Stimulated activated CD4-positive, alpha-beta T cell treated with anti-CD3 and anti-CD28 coated beads, Interleukin-15, amount 100 ng/mL, for 24 hours (primary cell): ENCODE measurements at places on chromosomes 12 and 14.

GRCh38 chr14:57865403-57866198 lies at the start of gene SLC35F4:
Gene SLC35F4 (minus strand): TSS chr14:57866092.
- DNase-seq: peak; percentile 7

DNA sequence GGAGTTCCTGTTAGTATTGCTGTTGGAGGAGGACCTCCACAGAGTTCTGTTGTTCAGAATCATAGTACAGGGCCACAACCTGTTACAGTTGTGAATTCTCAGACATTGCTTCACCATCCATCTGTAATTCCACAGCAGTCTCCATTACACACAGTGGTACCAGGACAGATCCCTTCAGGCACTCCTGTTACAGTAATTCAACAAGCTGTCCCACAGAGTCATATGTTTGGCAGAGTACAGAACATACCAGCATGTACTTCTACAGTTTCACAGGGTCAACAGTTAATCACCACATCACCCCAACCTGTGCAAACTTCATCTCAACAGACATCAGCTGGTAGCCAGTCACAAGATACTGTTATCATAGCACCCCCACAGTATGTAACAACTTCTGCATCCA lies 120.8 kb downstream of the ARID2 start:
- DNase-seq: no peak

DNA sequence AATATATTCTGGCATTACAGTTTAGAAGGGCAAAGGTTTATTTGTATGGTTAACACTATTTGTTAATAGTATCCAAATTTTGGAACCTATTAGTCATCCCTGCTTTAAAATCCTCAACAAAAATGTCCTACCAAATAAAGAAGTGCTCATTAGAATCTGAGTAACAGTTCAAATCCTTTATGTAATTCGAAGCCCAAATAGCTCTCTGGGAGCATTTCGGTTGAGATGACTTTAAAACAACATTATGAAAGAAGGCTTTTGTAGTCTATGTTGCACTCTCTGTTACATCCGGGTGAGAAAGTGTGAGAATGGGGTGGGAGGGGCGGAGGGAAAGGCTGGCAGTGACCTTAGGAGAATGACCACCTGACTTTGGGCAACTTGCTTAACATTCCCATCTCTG lies 59.7 kb downstream of the SLC38A1 start:
- DNase-seq: no peak

DNA sequence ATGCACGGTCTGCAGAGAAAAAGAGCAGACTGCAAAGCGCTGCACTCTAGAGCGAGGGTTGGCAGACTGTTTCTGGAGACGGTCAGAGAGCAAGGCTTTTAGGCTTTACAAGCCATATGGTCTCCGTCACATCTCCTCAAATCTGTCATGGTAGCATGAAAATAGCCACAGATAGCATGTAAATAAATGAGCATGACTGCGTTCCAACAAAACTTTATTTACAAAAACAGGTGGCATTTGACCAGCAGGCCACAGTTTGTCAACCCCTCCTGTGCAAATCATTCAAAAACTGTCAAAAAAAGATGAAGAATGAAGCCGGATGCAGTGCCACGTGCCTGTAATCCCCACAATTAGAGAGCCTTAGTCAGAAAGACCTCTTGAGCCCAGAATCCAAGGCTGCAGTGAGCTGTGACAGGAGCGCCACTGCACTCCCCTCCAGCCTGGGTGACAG lies 18.9 kb downstream of the SYNE3 start:
- no peak for DNase-seq

- no peak for DNase-seq
Measured at GRCh38 chr14:69860221-69860620, 19.0 kb upstream of the SMOC1 start.

GRCh38 chr14:103078420-103078749 lies 5.6 kb upstream of the LBHD2 start:
- peak; percentile 83 for DNase-seq

GRCh38 chr12:89665556-89665955 lies 43.1 kb downstream of the ATP2B1 start:
- no peak for DNase-seq

DNA sequence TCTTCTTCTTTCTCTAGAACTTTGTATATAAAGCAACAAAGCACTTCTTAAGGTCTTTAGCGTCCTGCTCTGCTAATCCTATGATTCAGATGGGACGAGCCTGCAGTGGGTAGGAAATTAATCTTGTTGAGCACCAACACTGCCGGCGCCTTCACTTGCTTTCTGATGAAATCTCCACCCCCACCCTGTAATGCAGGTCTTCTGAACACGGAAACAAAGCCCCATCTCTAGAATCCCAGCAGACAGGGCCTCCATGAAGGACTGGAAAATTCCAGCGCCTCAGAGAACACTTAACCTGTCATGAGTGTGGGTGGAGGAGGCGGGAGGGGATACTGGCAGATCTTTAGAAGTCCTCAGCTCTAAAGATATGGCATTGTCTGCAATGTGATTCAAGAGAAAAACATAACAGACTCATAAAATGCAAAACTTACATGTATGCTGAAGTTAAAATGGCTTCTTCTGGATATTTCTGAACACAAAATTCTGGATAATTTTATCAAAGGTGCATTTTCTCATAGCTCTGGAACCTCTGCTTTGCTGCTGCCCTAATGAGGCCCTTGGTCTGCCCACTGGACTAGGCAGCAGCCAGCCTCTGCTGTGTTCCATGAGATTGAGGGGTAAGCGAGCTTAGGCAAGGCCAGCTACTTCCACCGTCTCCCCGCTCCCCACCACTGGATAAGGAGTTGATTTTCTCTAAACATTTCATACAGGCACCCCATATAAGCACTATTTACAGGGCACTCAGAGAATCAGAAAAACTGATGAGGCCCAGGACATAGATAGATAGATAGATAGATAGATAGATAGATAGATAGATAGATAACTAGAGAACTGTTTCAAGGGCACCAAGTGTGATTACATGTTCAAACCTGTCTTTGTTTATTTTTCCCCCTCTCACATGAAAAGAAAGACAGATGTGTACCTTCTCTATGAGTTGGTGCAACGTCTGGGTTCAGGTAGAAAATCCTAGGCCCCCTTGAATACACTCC lies 43.1 kb downstream of the ZFP36L1 start:
- no peak for DNase-seq

- no peak for DNase-seq
Measured at GRCh38 chr12:120465756-120466155, 3.8 kb downstream of the SRSF9 start.
